Progenitor cell of endocrine pancreas (in vitro differentiated cells): ENCODE measurements at places on chromosomes 12 and 14.

- no peaks in the 10 kb centered on the region for H3K27me3 ChIP-seq
- H3K36me3 ChIP-seq = no peaks in the 10 kb centered on the region
- no peak overlapping the region for H3K4me3 ChIP-seq
- H3K4me1 ChIP-seq = peaks cover 15% of the 10 kb centered on the region
Observed at GRCh38 chr12:99151744-99152143, 495.8 kb upstream of the GARIN6 start.

GRCh38 chr14:93834699-93835371 lies 46.5 kb upstream of the PRIMA1 start:
- H3K36me3 ChIP-seq = no peaks in the 10 kb centered on the region
- H3K27ac ChIP-seq = no peak overlapping the region
- H3K4me1 ChIP-seq = no peaks in the 10 kb centered on the region
- peaks cover 5% of the 10 kb centered on the region for H3K27me3 ChIP-seq
- no peak for DNase-seq
- no peak overlapping the region for H3K4me3 ChIP-seq

DNA sequence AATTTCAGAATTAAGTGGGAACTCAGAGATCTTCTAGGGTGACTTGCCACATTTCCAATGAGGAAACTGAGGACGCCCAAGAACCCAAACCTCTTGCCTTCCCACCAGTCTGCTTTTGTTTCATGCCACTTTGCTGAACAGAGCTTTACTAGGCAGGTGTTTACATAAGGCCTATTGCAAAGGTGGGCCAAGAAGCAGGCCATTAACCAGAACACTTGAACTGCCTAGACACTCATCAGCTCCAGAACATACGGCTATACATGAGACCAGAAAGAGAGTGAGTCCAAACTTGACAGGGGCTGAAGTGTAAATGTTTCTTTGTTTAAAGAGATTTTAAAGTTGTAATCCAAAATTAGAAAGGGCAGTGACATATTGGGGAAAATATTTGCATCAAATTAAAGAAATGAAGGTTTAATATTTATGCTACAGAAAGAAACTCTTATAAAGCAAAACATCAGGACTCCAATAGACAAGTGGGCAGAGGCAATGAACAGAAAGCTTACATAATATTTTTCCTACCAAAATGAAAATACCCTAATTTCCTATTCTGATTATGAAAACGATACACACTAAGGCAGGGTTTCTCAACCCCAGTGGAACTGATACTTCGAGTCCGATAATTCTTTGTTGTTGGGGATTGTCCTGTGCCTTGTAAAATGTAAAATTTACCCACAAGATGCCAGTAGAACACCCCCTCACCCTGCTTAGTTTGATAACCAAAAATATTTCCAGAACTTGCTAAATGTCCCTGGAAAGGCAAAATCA lies 11.7 kb downstream of the BATF start:
- no peak overlapping the region for H3K27ac ChIP-seq
- no peak for DNase-seq
- H3K27me3 ChIP-seq = no peaks in the 10 kb centered on the region
- peaks cover 2% of the 10 kb centered on the region for H3K4me1 ChIP-seq

- H3K27ac ChIP-seq = no peak overlapping the region
- H3K4me1 ChIP-seq = peaks cover 44% of the 10 kb centered on the region
- DNase-seq = no peak
- H3K27me3 ChIP-seq = peaks cover 6% of the 10 kb centered on the region
- no peak overlapping the region for H3K4me3 ChIP-seq
Observed at GRCh38 chr12:71954083-71954778, 15.6 kb downstream of the TPH2 start.

GRCh38 chr14:75647640-75648039 lies 13.0 kb downstream of the ERG28 start:
- peak overlapping the region; percentile 67 for H3K27ac ChIP-seq
- H3K4me1 ChIP-seq = peaks cover 12% of the 10 kb centered on the region
- H3K4me3 ChIP-seq = no peak overlapping the region

DNA sequence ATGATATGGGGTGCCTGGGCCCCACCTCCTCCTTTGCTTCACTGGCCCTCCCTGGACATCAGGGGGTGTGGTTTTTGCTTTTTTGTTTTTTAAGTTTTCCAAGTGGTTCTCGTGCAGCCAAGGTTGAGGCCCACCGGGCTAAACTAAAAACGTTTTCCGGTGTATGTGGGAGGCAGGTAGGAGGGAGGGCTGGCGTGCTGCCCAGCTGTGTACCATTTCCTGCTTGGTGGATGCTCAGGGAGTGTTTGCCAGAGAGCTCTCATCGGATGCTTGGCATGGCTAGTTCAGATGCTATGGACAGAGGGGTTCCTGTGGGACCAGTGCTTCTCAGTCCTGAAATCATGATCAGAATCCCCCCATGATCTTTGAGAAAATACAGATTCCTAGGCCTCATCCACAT lies 246.4 kb downstream of the CACNA1C start:
- no peaks in the 10 kb centered on the region for H3K4me1 ChIP-seq
- peaks cover 40% of the 10 kb centered on the region for H3K27me3 ChIP-seq
- no peak for DNase-seq
- H3K27ac ChIP-seq = no peak overlapping the region
- H3K36me3 ChIP-seq = no peaks in the 10 kb centered on the region
- no peak overlapping the region for H3K4me3 ChIP-seq

DNA sequence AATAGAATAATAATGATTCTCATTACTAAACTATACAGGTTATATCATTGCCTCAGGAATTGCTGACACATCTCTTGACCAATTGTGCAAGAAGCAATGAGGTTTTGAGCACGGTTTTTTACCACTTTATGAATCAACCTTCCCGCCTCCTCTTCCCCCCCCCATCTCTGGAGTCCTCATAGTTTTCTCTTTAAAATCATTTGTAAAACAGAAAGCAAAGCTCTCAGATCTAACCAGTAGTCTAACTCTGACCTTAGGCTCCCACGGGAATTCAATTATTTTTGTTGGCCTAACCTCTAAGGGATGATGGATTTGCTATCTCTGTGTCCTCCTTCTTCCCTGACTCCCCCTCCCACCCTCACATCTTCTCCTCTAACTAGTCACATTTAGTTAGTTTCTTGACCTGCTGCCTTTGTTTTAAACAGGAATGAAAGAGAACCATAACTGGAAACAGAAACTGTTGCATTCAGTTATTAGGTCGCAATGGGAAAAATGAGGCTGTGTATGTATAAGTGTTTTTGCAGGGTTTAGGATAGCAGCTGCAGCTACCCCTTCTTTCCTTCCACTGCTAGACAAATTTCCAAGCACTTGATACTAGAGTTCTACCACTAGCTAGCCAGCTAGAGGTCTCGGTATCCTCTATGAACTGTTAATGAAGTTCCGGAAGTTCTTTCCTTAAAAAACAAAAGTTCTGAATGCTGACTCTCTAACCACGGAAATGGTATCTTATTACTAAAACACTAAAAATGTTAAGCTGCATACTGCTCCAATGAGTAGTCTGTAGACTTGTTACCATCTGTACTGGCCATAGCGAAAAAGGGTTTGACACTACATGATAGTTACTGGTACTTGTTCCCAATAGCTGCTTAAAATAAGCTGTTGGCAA lies 65.4 kb downstream of the TAOK3 start:
- H3K36me3 ChIP-seq = no peaks in the 10 kb centered on the region
- H3K4me1 ChIP-seq = no peaks in the 10 kb centered on the region
- no peak overlapping the region for H3K4me3 ChIP-seq
- H3K27ac ChIP-seq = no peak overlapping the region
- no peaks in the 10 kb centered on the region for H3K27me3 ChIP-seq

GRCh38 chr14:87286191-87286590 lies 706.8 kb downstream of the GALC start:
- no peaks in the 10 kb centered on the region for H3K36me3 ChIP-seq
- no peaks in the 10 kb centered on the region for H3K27me3 ChIP-seq
- no peak for DNase-seq
- H3K4me1 ChIP-seq = no peaks in the 10 kb centered on the region

DNA sequence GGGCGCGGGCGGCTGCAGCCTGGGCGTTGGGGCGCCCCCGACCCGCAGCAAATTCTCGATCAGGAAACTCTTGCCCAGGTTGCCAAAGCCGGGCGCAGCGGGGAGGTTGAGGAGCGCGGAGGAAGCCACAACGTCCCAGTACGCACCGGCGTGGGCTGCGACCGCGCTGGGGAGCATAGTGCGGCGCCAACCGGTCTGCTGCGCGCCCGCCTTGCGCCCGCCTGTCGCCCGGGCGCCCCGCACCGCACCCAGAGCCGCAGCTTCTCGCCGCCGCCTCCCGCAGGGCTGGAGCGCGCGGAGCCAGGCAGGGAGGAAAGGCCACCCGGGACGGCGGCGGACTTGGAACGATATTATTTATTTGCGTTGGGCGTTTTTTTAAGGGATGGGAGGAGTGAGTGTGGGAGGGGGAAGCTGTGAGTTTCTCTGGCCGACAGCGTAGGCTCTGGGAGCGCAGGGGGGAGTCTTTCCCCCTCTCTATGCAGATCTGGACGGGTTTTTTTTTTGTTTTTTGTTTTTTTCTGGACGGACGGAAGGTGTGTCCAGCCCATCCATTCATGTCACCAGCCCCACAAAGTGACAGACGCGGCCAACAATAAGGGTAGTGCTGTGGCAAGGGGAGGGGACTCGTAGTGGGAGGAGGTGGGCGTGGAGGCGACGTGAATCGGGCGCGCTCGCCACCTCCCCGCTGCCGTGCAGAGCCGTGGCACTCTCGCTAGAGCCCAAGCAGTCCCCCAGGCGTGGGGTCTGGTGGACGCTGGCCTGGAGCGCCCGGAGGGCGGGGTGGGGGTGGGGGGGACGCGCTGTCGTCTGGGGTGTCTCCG lies at the start of gene DBX2:
TSS of gene DBX2 (minus strand) at position 349 of the 821 bp plus-strand sequence. CDS start at position 177, 172 bp downstream.
- H3K27me3 ChIP-seq = peaks cover 73% of the 10 kb centered on the region
- H3K27ac ChIP-seq = no peak within 1 kb of the TSS
- H3K4me1 ChIP-seq = peaks cover 5% of the 10 kb centered on the region
- H3K36me3 ChIP-seq = no peaks in the 10 kb centered on the region
- H3K4me3 ChIP-seq = peak within 1 kb of the TSS; percentile 79
- DNase-seq = no peak

DNA sequence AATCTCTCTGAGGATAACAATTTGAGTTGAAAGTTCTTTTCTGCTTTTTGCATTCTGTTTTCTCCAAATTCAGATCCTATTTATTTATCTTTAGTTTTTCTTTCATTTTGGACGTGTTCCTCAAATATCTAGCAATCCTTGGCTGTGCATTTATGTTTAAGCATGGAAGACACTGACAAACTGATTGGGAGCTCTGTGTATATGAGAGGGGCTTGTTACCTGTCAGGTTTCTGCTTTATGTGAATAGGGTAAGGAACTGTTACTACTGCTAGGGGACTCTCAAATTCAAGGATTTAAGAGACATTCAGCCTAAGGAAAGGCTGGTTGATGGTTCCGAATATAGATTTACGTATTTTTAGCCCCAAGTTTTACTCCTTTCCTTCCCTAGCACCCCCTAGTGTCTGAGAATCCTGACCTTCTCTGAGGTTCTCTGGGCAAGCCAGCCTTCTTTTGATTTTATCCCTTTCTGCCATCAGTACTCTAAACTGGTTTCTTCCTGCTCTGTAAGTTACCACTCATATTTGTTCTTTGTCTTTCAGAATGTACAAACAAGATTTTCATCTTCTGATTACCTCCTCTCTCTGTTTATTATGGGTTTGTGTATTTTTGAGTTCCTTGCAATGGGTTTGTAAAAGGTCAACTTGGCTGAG lies 30.5 kb downstream of the YLPM1 start:
- H3K4me3 ChIP-seq = no peak overlapping the region
- DNase-seq = no peak

GRCh38 chr14:58313699-58314098 lies 15.3 kb downstream of the ARID4A start:
- no peak overlapping the region for H3K4me3 ChIP-seq
- H3K27me3 ChIP-seq = no peaks in the 10 kb centered on the region
- peaks cover 13% of the 10 kb centered on the region for H3K36me3 ChIP-seq
- no peaks in the 10 kb centered on the region for H3K4me1 ChIP-seq

GRCh38 chr12:20120403-20120725 lies 248.0 kb upstream of the PDE3A start:
- H3K4me1 ChIP-seq = no peaks in the 10 kb centered on the region
- H3K27me3 ChIP-seq = no peaks in the 10 kb centered on the region
- peaks cover 3% of the 10 kb centered on the region for H3K36me3 ChIP-seq
- no peak for DNase-seq
- H3K27ac ChIP-seq = no peak overlapping the region
- no peak overlapping the region for H3K4me3 ChIP-seq

- H3K4me1 ChIP-seq = no peaks in the 10 kb centered on the region
- no peak overlapping the region for H3K4me3 ChIP-seq
- H3K36me3 ChIP-seq = no peaks in the 10 kb centered on the region
- H3K27ac ChIP-seq = no peak overlapping the region
- H3K27me3 ChIP-seq = no peaks in the 10 kb centered on the region
Observed at GRCh38 chr14:106511006-106511799, 984.8 kb downstream of the TMEM121 start.

DNA sequence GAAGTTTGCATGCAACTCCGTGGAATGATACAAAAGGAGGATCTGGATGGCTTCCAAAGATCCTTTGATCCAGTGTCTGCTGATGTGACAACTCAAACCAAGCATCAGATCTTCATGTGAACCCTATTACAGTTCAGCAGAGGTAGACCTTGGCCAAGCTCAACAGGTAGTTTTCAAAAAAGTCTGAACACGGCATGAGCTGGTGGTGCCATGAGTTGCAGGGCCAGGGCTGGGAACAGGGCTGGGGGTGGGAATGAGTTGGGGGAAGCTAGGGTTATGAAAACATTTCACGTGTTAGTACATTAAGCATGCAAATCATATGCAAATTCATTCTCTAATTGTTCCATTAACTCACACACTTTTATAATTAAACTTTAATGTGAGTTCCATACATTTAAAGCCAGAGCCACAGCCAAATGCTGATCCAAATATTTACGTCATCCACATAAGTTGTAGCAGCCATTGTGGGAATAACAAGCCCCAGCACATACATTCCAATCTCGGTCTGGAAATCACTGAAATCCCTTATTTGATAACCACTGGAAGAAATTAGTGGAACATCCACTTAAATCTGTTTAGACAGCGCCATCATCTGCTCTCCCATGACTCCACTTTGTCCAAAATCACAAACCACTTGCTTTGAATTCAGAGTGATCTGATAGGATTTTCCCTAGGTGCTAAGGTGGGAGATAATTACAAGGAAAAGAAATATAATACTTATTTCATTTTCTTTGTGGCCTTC lies 158.5 kb downstream of the APAF1 start:
- H3K27ac ChIP-seq = no peak overlapping the region
- H3K27me3 ChIP-seq = no peaks in the 10 kb centered on the region
- DNase-seq = no peak
- H3K4me1 ChIP-seq = peaks cover 11% of the 10 kb centered on the region
- no peak overlapping the region for H3K4me3 ChIP-seq

GRCh38 chr12:96886998-96887677 lies 19.9 kb upstream of the NEDD1 start:
- no peak overlapping the region for H3K27ac ChIP-seq
- no peaks in the 10 kb centered on the region for H3K36me3 ChIP-seq
- H3K27me3 ChIP-seq = no peaks in the 10 kb centered on the region
- no peaks in the 10 kb centered on the region for H3K4me1 ChIP-seq
- no peak for DNase-seq
